ENCODE measurements at places on chromosomes 6 and 20. TPM values are rescaled to one million over a fixed set of nuclear protein-coding genes. Genes with fewer than 3 reads are reported as not detected.

Gene CPXM1
- 0.27 TPM for total RNA-seq

Gene BHLHE23
- not detected for total RNA-seq

Gene LAMP5
- total RNA-seq = not detected

Gene SLC29A1
- total RNA-seq = 29.6 TPM
